CD4-positive, alpha-beta T cell treated with Interferon alpha-2 for 1 hour (primary cell): ENCODE measurements at places on chromosomes 11 and 22.

DNA sequence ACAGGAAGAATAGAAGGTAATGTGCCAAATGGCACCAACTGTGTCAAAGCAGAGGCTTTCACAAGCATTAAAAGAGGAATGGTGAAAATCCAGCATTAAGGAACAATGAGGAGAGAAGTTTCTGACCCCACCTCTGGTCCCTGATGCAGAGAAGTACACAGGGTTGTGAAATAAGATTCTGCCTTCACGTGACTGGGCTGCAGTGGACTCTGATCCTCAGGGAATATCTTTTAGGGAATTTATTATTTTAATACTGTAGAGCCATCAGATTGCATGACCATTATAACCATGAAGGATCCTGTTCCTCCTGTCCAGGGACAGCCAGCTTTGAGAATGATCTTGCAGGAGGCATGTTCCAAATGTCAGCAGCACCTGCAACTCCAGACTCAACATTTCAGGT lies 74.4 kb upstream of the FAR1 start:
- DNase-seq: no peak

DNA sequence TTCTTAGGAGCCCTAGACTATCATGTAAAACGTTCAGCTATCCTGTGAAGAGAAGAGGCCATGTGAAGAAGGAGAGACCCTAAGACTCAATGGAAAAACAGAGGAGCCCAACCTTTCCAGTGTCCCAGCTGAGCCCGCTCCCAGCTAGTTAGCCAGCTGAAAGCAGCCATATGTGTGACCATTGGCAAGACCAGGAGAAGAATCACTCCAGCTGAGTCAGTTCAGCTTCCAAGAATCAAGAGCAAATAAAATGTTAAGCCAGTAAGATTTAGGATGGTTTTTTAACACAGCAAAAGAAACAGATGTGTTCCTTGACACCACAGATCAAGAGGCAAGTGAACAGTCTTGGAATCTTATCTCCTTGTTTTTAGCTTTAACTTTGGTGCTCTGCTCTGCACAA lies 108.0 kb downstream of the CCDC81 start:
- DNase-seq: no peak

DNA sequence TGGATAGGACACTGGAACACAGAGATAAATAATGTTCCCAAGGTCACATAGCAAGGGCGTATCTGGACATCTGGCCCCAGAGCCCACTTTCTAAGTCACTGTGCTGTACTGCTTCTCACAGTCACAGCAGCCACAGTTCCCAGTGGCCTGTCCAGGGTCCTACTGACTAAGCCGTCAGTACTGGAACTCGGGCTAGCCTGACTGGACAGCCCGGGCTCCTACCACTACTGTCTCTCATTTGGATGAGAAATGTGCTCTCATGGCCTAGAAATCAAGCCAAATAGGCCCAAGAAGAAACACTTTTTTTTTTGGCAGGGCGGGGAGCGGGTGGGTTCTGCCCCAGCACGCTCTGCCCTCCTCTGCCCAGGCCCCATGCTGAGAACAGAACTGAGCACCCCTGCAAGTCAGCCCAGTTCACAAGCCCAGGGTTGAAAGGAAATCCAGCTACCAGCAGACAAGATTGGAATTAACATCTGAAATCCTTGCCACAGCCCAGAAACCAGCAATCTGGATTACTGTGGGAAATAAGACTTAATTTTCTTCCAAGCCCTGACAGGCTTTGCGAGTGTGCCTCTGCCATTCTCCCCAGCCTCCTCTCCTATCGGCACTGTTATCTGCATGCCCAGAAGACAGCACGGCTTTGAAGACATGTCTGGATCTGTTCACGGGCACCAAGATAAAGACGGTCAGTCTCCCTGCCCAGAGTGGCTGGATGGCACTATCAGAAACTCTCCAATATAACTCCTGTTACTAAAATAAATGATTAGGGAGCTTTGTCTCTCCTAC lies 182.9 kb upstream of the NCAM1 start:
- DNase-seq: no peak

GRCh38 chr22:41576877-41577276 lies 12.8 kb downstream of the PMM1 start:
- peak; percentile 37 for DNase-seq

DNA sequence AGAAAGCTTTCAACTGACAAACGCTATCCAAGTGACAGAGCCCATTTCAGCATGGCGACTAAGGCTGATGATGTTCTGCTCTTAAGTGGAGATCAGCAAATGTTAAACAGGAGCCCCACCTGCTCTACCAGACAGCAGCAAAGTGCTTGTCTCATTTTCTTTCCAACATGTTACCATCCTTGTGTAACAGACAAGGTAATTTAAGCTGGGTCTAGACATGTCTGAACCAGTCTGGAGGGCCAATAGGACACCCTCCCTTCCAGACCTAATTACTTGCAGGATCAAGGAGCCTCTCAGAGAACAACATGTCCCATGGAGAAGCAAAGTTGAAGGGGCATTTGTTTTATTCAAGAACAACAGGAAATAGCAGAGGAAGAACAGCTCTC lies 3.9 kb upstream of the LMO2 start:
- DNase-seq: no peak

DNA sequence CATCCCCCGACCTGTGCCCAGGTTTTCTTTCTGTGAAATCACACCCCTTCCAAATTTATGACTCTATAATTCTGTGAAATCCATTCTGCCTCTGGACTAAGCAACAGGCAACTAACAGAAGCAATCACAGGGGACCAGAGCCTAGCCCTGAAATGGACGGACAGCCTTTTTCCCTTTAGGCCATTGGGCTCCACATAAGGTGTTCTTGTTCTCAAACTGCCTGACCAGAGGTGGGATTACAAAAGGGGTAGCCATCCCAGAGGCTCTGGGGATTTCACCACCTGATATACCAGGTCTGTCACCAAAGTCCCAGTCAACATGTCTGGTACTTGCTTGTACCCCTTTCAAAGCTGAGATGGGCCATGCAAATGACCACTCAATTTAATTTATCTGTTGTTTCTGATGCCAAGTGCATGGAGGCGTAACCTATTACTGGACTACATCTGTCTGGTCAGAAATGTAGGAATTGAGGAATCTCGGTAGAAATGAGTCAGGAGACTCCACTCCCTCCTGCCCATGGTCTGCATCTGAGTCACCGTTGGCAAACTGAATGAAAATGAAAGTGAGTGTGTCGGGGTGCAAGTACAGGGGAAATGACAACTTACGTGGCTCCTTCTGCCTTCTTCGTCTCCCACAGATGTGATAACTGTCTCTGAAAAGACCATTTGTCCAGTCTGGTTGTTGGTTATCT lies 10.2 kb downstream of the DKK3 start:
- no peak for DNase-seq

- DNase-seq: no peak
Observed at GRCh38 chr11:19683141-19683805, 29.4 kb upstream of the NAV2 start.

DNA sequence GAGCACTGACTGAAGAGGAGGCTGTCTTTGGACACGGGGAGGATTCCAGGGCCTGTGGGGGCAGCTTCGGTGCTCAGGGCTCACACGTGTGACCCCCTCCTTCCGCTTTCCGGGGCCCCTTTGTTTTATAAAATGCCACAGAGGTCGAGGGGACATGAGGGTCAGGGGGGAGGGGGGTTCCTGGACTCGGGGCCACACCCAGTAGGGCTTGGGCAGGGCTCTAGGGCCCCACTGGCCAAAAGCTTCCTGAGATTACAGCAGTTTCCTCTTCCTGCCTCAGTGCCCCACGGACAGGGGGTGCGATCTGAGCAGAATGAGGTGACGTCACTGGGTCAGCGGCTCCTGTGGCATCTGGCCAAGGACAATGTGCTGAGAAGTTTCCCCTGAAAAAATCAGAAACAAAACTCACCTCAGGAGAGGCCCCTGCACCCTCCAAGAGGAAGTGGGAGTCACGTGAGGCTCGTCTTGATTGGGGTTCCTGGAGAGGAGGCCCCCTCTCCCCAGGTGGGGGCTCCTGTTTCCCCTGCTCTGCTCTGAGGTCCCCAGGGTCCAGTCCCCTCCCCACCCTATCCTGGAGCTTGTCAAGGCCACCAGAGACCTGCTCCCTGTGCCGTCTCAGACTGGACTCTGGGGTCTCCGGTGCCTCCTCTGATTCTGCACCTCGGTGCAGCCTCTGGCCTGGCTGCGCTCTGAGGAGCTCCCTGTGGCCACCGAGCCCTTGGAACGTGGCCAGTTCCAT lies 6.4 kb upstream of the IFITM3 start:
- peak; percentile 88 for DNase-seq

GRCh38 chr11:41307296-41308080 lies 152.0 kb downstream of the LRRC4C start:
- DNase-seq: no peak

DNA sequence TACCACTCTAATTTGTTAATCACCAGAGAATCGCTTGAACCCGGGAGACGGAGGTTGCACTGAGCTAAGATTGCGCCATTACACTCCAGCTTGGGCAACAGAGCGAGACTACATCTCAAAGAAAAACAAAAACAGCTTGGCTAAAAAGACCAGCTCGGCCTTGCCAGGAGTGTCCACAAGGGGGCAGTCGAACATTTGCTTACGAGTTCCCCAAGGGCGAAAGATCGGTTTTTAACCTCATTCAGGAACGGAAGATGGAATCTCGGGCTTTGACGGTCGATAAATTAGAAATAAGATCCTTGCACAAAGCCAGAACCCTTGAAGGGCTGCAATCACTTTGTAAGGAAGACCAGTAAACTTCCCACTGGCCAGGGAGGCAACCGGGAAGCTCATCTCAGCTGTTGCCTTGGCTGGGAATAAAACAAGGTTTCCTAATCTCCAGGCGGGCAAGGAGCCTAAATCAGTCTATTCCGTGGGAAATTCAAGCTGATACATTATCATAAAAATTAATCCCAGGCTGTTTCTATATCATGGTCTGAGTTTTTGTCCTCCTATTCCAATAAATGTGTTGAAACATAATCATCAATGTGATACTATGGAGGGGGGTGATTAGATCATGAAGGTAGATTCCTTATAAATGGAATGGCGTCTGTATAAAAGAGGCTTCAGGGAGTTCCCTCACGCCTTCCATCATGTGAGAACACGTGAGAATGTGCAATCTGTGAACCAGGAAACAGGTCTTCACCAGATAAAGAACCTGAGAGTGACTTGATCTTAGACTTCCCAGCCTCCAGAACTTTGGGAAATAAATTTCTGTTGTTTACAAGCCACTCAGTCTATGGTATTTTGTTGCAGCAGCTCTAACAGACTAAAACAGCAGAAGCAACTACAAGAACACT lies 14.9 kb upstream of the SLC29A2 start:
- peak; percentile 84 for DNase-seq

DNA sequence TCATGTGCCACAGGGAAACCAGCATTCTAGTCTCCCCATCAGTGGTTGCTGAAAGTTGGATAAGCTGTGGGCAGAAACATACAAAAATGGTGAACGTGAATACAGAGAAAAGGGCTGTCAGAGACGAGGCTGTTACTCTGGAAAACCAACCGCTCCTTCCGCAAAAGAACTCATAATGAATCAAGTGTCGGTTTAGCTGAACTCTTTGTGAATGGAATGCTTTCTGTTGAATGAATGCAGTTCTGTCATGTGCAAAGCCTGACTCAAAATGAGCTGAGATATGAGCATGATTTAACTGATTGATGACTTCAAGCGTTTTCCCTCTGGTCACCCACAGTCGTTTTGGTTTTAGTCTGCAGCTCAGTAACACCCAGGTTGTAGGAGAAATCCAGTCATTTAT lies 298.3 kb downstream of the ETS1 start:
- no peak for DNase-seq

DNA sequence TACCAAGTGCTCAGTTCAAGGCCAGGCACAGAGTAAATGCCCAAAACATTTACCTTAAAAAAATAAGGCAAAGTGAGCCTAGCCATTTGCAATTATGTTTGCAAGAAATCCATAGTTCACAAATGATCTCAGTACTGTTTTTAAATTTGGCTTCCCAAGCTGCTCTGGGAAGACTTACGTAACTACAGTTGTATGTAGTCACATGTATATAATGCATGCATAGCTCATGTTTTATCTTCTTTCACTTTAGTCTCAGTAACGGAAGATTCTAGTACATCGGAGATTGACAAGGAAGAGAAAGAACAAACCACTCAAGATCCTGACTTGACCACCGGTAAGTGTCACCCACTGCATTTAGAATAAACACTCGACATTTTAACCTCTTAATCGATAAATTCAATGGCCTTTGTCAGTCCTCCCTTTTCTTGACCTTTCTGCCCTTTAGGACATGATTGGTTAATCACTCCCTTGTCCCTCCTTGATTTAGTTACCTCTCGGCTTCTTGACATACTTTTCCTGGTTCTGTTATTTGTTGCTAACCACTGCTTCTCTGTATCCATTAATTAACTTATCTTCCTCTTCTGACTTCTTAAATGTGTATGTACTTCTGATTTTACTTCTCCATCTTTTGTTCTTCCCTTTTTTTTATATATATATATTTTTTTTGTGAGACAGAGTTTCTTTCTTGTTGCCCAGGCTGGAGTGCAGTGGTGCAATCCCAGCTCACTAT lies 18.0 kb upstream of the JHY start:
- no peak for DNase-seq

- DNase-seq: no peak
Observed at GRCh38 chr11:9990221-9990973, 303.6 kb downstream of the SBF2 start.

- no peak for DNase-seq
Observed at GRCh38 chr11:30171661-30172060, 59.2 kb upstream of the FSHB start.

DNA sequence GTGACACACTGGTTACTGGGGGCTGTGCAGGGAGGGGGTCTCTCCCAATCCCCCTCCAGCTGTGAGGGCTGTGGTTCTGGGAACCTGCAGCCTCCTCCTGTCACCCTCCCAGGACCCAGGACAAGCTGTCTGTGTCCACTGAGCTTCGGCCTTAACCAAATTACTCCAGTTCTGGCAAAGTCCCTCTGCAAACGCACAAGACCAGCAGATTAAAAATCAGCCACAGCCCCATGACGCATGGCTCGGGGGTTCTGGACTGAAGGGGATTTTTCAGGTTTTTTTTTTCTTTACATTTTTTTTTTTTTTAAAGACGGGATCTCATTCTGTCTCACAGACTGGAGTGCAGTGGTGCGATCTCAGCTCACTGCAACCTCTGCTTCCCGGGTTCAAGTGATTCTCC lies 32.2 kb upstream of the A4GALT start:
- no peak for DNase-seq

DNA sequence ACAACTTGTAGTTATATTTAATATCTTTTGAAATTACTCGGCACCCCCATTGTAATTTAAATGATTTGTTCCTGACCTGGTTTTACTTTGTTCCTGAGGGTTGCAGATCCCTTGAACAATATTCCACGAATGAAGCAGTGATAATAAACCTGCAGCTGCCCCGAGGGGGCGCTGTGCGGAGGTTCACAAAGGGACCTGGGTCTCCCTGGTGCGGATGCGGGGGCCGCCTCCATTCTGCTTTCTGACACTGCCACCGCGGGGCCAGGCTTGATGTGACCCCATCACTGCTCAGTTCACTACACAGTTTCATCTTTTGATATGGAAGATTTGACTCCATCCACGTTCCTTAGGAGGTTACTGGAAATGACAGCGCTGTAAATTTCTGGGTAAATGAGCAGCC lies 62.9 kb upstream of the PRODH start:
- no peak for DNase-seq

GRCh38 chr11:92246630-92247029 lies 22.0 kb downstream of the FAT3 start:
- no peak for DNase-seq

- DNase-seq: no peak
Observed at GRCh38 chr11:82288471-82288870, 445.2 kb downstream of the FAM181B start.

- no peak for DNase-seq
Observed at GRCh38 chr22:46735747-46736608, 2.1 kb downstream of the CERK start.
